ENCODE measurements at places on chromosomes 1 and 21. TPM values are rescaled to one million over a fixed set of nuclear protein-coding genes. Genes with fewer than 3 reads are reported as not detected.

DNA sequence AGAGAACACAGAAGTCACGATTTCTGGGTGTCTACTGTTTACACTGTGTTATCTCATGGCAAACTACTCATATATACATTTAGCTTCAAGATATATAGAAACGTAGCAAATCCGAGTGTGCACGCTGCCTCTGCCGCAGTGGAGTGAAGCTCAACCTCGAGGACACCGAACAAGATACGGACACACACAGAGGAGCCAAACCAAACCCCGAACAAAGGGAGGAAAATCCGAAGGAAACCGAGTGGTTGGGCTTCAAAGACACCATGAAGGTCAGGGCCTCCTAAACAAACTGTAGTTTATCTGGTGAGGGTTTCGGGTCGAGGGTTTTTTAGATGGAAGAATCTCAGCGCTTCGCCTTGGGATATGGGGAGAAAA lies 34.5 kb downstream of the SLC45A1 start:
- peak overlapping the region; percentile 69 for H3K27ac ChIP-seq
- no peak overlapping the region for H3K4me3 ChIP-seq
- H3K4me1 ChIP-seq, result peaks cover 57% of the 10 kb centered on the region
- H3K36me3 ChIP-seq, result no peaks in the 10 kb centered on the region
- no peak for DNase-seq

GRCh38 chr1:184504040-184504954 lies 117.5 kb downstream of the C1orf21 start:
- no peak overlapping the region for H3K27ac ChIP-seq
- peaks cover 10% of the 10 kb centered on the region for H3K4me1 ChIP-seq
- no peaks in the 10 kb centered on the region for H3K36me3 ChIP-seq
- DNase-seq, result no peak
- no peak overlapping the region for H3K4me3 ChIP-seq
- no peaks in the 10 kb centered on the region for H3K27me3 ChIP-seq

DNA sequence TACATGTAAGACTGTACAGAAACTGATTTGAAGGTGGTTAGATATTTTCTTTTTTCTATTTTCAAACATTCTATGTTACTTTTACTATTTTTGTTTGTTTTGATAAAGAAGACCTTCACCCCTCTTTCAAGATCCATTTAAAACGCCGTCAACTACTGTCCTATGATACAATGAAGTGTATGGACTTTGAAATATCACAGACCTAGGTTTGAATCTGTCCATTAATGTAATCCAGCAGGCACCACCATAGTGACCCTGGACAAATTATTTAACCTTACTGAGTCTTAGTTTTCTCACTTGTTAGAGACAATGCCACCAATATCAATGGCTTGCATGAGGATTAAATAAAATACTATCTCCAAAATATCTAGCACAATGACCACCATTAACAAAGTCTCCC lies 2.0 kb downstream of the FRRS1 start:
- DNase-seq, result no peak
- peaks cover 6% of the 10 kb centered on the region for H3K4me1 ChIP-seq
- H3K4me3 ChIP-seq, result no peak overlapping the region
- H3K36me3 ChIP-seq, result no peaks in the 10 kb centered on the region
- no peak overlapping the region for H3K27ac ChIP-seq

- H3K27me3 ChIP-seq, result no peaks in the 10 kb centered on the region
- H3K27ac ChIP-seq, result peak overlapping the region; percentile 68
- H3K4me3 ChIP-seq, result no peak overlapping the region
- H3K4me1 ChIP-seq, result peaks cover 37% of the 10 kb centered on the region
These were observed 72.8 kb downstream of the XCL2 start for GRCh38 chr1:168470901-168471431.

DNA sequence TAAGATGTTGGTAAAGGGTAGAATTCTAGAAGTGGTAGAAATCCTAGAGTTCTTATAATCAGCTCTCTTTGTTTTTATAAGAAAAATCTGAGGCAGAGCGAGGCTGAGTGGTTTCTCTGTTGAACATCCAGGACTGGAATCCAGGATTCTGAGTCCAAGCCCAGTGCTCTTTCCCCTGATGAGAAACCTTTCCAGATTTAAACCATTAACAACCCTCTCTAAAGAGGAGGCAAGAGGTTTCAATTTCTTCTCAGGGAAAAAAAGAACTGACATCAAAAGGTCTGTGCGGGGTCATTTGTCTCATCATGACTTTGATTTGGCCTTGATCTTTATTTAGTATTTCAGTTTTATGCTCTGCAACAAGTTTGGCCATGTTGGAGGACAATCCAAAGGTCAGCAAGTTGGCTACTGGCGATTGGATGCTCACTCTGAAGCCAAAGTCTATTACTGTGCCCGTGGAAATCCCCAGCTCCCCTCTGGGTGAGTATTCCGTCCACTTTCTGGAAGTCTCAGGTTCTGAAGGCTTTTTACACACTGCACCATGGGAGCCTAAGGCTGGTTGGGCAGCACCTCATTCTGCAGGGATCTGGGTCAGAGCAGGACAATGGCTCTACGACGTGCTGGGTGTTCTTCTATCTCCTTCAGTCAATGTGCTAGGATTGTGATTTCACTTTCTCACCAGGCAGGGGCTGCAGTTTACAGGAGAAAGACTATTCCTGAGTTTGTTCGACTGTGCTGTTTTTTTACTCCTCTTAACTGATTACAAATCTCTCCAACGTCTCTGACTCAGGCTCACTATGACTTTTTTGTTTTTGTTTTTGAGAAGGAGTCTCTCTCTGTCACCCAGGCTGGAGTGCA lies 18.9 kb upstream of the CCT8 start:
- no peak for DNase-seq
- H3K4me1 ChIP-seq, result peaks cover 26% of the 10 kb centered on the region
- H3K27me3 ChIP-seq, result no peaks in the 10 kb centered on the region
- H3K4me3 ChIP-seq, result no peak overlapping the region
- H3K27ac ChIP-seq, result no peak overlapping the region

GRCh38 chr1:12436817-12437599 lies 181.0 kb downstream of the DHRS3 start:
- H3K4me1 ChIP-seq, result peaks cover 86% of the 10 kb centered on the region
- no peaks in the 10 kb centered on the region for H3K27me3 ChIP-seq
- no peak overlapping the region for H3K4me3 ChIP-seq
- DNase-seq, result no peak

DNA sequence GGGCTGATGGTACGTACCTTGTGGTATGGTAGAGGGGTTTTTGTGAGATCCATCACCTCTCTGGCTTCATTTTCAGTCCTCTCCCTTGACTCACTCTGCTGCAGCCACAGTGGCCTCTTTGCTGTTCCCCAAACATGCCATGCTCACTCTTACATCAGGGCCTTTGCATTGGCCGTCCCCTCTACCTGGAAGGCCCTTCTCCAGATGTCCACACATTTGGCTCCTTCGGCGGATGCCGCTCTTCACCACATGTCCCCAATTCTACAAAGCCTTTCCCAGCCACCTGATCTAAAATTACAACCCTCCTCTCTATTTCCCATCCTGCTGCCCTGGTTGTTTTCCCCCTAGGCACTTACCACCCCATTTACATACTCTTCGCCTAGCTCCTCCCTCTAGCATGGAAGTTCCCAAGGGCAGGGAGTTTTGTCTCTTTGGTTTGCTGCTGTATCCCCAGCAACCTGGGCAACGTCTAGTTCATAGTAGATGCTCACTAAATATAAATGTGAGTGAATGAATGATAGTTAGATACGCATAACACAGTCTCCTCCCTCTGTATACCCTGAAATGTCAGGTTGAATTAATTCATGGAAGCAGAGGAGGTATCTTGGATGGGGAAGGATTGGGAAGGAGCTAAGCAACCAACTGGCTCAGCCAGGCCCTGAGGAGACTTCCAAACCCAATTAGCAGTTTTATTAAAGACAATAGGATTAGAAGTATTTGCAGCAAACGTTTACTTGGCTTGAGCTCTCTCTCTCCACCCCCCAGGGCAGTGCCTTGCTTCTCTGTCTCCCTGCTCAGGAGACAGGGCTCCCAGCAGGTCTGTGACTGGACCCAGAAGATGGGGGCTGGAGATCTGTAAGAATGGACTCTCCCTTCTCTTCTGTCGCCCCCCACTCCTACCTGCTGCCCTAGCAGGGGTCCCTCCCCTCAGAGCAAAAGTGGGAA lies 264.2 kb downstream of the GRIK3 start:
- H3K4me1 ChIP-seq, result no peaks in the 10 kb centered on the region
- H3K4me3 ChIP-seq, result no peak overlapping the region
- DNase-seq, result peak; percentile 40

DNA sequence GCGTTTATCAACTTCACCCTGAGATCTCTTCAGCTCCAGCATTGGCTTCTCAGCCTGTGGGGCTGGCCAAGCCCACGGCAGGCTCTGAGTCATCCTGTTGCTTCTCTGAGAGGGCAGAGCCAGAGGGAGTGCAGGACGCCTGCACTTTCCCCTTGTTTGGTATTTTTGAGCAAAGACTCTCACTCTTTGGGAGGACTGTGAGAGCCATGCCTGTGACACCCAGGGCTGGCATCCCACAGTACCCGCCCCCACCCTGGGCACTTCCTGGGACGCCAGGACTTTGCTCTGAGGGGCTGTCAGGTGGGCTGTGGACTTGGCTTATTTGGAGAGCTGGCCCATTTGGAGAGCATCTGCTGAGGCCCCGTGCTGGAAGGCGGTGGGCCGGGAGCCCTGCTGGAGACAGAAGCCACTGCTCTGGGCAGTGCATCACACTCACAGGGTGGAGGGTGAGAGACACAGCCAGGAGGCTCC lies 37.4 kb downstream of the VANGL1 start:
- H3K4me3 ChIP-seq, result no peak overlapping the region
- no peaks in the 10 kb centered on the region for H3K27me3 ChIP-seq
- no peaks in the 10 kb centered on the region for H3K4me1 ChIP-seq
- no peaks in the 10 kb centered on the region for H3K36me3 ChIP-seq

- no peaks in the 10 kb centered on the region for H3K27me3 ChIP-seq
- no peaks in the 10 kb centered on the region for H3K36me3 ChIP-seq
- no peak for DNase-seq
- no peak overlapping the region for H3K4me3 ChIP-seq
- H3K27ac ChIP-seq, result no peak overlapping the region
These were observed 435.8 kb downstream of the MRPL39 start for GRCh38 chr21:25171438-25171837.

- no peak overlapping the region for H3K27ac ChIP-seq
- H3K36me3 ChIP-seq, result no peaks in the 10 kb centered on the region
- peak; percentile 23 for DNase-seq
- no peak overlapping the region for H3K4me3 ChIP-seq
These were observed 57.0 kb upstream of the RGS7 start for GRCh38 chr1:241413974-241414373.

The MAP3K7CL gene
- total RNA-seq, result 16.0 TPM

The AADACL4 gene
- total RNA-seq, result 0.32 TPM

The NPL gene
- 60.9 TPM for total RNA-seq

The LCE1D gene
- not detected for total RNA-seq
